NT2/D1 (cell line): ENCODE measurements at places on chromosomes 4 and X.

GRCh38 chrX:20499763-20500162, 233.1 kb upstream of the RPS6KA3 start:
- no peak for DNase-seq

- DNase-seq, result no peak
Observed at GRCh38 chr4:134888156-134888555, 686.6 kb upstream of the PABPC4L start.

GRCh38 chr4:113574636-113575103, 186.9 kb downstream of the CAMK2D start:
- DNase-seq, result no peak

GRCh38 chr4:185502386-185502785, 30.9 kb upstream of the CCDC110 start:
- no peak for DNase-seq

GRCh38 chr4:145414841-145415240, 66.8 kb upstream of the SMAD1 start:
- DNase-seq, result no peak

GRCh38 chr4:73161527-73162185, 92.1 kb upstream of the COX18 start:
- no peak for DNase-seq

DNA sequence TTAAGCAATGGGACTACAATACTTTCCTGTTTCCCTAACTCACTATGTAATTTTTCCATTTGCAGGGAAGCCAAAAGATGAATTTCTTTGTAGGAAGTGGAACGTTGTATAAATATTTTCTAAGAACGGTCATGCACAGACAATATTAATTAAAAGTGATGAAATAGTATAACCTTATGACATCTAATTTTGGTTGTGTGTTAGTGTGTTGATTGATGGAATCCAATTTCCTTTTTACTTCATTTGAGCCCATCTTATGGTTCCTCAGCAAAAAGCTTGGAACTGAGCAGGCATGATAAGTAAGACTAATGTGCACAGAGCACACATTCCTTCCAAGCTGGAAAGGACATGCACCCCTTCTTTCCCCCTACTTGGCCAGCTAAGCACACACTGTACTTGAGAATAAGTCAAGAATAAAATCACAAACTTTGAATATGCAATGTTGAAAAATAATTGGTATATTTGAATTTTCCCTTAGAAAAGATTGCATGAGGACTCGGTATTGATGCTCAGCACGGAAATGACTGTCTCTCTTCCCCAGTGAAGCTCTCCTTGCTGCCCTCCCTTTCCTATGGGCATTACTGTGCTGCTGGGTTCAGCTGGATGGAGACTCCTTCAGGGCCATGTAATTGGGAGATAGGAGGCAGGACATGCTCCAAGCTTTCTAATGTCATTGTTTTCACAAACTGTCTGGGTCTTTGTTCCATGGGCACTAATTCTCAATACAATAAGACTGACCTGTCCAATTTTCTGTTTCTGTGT, 19.2 kb upstream of the PDLIM3 start:
- no peak for DNase-seq

DNA sequence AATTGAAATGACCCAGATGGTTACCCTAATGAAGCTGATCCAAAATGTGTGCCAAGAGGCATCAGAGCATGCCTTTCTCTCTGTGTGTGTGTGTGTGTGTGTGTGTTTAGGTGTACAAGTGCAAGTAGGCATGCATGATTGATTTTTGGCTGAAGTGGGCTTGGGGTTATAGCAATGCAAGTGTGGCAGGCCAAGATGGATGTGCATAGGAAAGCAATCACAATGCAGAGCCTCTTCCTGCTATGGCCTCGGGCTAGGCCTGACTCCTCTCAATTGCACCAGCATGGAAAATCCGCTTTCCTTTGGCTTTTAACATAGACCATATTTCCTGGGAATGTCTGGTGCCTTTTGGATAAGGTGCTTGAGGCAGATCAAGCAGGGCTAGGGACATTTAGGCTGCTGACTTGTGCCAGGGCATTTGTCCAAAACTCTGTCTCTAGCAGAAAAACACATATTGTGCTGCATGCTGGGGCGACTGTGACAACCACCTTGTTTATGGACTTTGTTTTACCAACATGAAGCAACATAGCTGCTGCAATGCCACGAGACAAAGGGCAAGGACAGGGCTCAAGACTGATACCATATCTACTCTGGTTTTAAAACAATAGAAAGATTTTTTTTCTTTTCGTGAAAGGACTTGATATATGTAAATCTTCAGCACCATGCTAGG, 395.7 kb downstream of the RAPGEF2 start:
- no peak for DNase-seq

DNA sequence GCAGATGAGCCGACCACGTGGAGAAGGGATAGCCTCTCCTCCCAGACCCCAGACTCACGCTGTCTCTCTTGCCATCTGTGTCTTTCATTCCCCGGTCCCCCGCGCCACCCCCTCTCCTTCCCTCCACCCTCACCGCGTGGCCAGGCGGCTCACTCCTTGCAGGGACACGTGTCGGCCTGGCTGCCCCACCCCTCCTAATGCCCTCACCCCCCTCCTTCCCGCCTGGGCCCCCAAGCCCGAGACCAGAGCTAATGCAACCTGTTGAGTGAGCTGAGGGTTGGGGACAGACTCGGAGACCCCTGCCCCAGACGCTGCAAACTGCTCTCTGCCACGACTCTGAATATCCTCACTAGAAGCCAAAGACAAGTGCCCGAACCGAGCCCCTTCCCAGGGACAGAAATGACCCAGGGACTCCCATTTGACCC, 1.8 kb downstream of the SLC38A5 start:
- no peak for DNase-seq

GRCh38 chr4:78171482-78171881, 114.4 kb downstream of the FRAS1 start:
- DNase-seq, result no peak

- DNase-seq, result no peak
Observed at GRCh38 chr4:47741200-47741599, 96.7 kb downstream of the CORIN start.

- peak; percentile 79 for DNase-seq
Observed at GRCh38 chr4:15655223-15656037, at the start of gene FBXL5. FBXL5 (minus strand) TSS chr4:15655357; CDS start chr4:15655287, 70 bp downstream.

GRCh38 chr4:118883861-118884260, 4.8 kb upstream of the SYNPO2 start:
- DNase-seq, result no peak

GRCh38 chrX:18051690-18052089, 169.0 kb downstream of the BEND2 start:
- no peak for DNase-seq
